ENCODE measurements at places on chromosomes 2 and 18.

GRCh38 chr18:65487569-65487968 is 263.2 kb upstream of the CDH7 start:
- no peak for DNase-seq

GRCh38 chr2:112021290-112021689 is 33.8 kb upstream of the TMEM87B start:
- DNase-seq = no peak

- DNase-seq = peak; percentile 22
These were observed 160.3 kb downstream of the INO80D start for GRCh38 chr2:205925373-205926337.

- DNase-seq = no peak
These were observed 848 bp downstream of the VRK2 start for GRCh38 chr2:58047373-58047935.

- no peak for DNase-seq
These were observed 219.5 kb upstream of the FANCL start for GRCh38 chr2:58460670-58461069.

DNA sequence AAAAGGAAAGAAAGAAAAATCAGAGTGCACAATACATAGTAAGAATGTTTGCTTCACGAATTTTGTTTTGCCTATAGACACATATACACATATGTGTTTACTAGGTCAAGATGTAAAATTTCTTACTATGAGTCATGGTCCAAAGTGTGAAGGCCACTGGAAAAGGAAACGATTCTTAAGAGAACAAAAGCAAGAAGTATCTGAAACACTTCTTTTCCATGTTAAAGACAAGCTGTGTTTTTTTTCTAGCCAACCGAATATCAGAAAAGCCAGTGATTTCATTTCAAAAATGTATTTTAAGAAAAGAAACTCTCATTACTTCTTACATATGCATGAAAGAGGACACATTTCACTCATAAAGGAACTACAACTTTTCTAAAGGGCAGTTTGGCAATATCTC is 24.9 kb downstream of the PECR start:
- DNase-seq = no peak

- no peak for DNase-seq
These were observed 63.6 kb downstream of the DDX1 start for GRCh38 chr2:15655123-15655887.

- DNase-seq = no peak
These were observed 32.6 kb downstream of the VIT start for GRCh38 chr2:36729067-36729466.

Data from occipital lobe (tissue), 3 donors.